Calu3 (cell line): ENCODE measurements at places on chromosomes 6 and 20. TPM values are rescaled to one million over a fixed set of nuclear protein-coding genes. Genes with fewer than 3 reads are reported as not detected.

Gene DPPA5
- total RNA-seq, result not detected in 2 replicates

Gene RGL2
- 138 and 154 TPM in 2 replicates for total RNA-seq

Gene MPIG6B
- not detected in 2 replicates for total RNA-seq

Gene DCDC2
- 80.4 and 91.8 TPM in 2 replicates for total RNA-seq

Gene REM1
- total RNA-seq, result not detected in 2 replicates

Gene STXBP5
- 7.0 and 10.1 TPM in 2 replicates for total RNA-seq

Gene HLA-DQA1
- 6.9 and 12.9 TPM in 2 replicates for total RNA-seq

Gene ADGRF1
- 256 and 313 TPM in 2 replicates for total RNA-seq

Gene COX4I2
- total RNA-seq, result not detected in 2 replicates

Gene SRPK1
- total RNA-seq, result 126 and 138 TPM in 2 replicates

Gene LY6G6F
- not detected in 2 replicates for total RNA-seq

Gene TBC1D22B
- 14.6 and 14.8 TPM in 2 replicates for total RNA-seq

Gene CST7
- total RNA-seq, result not detected in 2 replicates
